ENCODE measurements at places on chromosomes 1 and 21.

DNA sequence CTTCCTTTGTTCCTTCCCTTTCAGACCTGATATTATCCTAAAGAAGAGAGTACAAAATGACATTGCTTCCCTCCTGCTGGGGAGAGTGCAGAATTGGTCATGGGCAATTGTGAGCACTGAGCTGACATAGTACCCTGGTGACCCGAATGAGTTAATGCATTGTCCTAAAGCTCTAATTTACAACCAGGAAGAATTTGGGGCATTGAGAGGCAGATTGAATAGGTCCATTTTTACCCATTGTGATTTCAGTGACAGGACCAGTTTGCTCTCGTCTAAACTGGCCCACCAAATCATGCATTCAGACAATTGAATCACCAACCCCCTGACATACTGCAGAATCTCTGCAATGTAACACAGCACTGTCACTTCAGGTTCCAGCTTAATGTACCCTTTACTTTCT is 497.4 kb downstream of the DPYD start:
- DNase-seq, result no peak

- no peak for DNase-seq
Observed at GRCh38 chr1:53160924-53161378, 18.5 kb upstream of the SLC1A7 start.

DNA sequence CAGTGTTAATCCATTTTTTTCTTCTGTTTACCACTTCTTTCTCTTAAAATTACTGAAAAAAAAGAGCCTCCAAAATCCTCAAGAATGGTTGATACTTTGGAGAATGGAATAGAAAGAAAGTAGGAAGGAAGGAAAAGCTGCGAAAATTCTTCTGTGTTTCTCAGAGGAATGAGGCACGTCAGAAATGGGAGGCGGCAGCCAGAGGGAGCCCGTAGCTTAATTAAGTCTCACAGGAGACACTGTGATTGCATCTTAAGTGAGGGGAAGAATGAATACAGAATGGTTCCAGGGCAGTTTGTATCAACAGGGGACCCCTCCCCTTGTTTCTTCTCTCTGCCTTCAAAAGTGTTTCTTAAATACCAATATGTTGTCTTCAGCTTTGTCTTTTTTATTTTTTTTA is 1099.5 kb downstream of the PLA2G4A start:
- peak; percentile 48 for DNase-seq

GRCh38 chr1:162676087-162676486 is 43.8 kb downstream of the DDR2 start:
- peak; percentile 61 for DNase-seq

DNA sequence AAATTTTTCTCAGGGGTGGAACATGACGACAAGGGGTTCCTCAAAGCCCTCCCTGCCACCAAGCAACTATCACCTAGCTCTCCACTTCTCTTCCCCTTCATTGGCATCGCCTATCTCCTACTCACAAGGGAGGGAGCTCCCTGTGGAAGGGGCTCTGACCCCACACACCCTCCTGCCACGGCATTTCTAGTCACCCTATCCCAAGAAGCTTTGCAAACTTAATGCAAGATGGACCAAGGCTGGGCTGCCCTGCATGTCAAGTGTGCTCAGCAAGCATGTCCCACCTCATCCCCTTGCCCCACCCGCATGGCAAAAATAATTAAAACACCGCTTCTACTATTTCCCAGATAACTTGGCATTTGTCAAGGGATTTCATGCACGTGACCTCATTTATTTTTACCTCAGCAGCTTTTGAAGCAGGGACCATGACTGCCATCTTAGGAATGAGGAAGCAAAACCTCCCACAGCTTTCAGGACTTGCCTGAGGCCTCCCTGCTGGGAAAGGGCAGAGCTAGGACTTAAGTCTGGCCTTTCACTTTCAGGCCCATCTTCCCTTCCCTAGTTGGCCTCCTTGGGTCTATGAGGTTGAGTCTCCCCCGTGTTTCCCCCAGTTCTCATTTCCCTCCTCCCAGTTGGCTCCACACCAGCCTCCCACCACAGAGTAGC is 161.3 kb downstream of the TSEN15 start:
- peak; percentile 85 for DNase-seq

- no peak for DNase-seq
Observed at GRCh38 chr1:217333939-217334338, 297.0 kb downstream of the GPATCH2 start.

- DNase-seq, result peak; percentile 64
Observed at GRCh38 chr1:199272139-199272544, 633.3 kb downstream of the PTPRC start.

DNA sequence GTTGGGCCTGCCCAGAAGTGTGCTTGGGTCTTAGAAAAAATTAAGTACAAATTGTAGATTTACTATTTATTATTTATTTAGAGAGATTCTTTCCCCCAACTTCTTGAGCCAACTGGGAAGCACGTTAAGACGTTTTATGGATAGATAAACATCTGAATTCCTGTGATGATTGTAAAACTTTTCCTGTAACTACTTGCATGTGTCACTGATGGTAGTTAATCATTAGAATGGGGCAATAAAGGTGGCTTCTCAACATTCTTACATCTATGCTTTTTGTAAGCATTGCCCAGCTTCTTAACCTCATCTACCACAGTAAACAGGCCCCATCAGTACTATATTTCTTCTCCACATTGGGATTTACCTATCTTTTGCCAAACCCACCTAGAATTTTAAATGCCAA is 559.8 kb downstream of the LMO4 start:
- no peak for DNase-seq

- DNase-seq, result no peak
Observed at GRCh38 chr1:185315445-185316071, 1.5 kb downstream of the IVNS1ABP start.

DNA sequence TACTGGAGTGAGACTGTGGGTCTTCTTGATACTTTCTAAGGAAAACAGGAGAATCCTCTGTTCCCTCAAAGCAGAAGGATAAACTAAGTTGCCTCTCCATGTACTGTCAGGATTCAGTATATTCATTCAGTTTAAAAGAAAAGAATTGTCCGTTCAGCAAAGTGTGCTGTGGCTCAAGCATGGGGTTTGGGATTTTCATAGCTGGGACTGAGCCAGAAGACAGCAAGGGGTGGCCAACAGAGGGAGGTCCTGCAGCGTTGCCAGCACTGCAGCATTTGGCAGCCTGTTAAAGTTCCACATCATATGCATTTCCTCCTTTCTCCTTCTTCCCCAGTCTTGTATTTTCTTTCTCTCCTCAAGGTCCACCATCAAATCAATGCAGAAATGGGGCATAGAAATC is 75.1 kb downstream of the DTL start:
- DNase-seq, result no peak

DNA sequence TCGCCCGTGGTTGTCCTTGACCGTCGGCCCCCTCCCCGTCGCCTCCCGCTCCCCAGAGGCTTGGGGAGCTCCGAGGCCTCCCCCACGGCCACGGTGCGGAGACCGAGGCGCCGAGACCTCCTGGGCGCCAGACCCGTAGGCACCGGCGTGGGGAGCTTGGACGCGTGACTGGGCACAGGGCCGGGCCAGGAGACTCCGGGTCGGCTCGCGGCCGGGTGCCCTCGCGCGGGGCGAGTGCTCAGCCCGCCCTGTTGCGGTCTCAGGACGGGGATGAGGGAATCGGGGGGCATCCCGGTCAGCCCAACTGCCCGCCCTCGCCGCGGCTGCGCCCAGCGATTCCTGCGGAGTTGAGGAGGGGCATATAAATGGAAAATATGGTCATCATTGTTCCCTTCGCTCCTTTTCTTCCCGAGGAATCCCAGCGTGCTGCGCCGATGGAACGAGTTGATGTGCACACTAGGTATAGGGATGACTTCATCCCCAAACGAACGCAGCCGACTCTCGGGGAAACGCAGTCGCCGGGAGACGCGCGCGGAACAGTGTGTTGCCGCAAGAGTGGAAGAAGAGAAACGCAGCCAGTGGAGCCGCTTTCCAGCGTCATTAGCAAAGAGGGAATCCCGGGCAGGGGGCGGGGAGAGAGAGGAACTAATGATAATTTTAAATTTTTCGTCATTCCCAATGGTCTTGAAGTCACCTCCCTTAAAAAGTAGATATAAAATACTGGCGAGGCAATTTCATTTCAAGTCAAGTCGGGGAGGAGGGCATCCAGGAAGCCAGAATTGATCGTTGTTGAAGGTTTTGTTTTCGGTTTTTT is 747 bp upstream of the ENAH start:
- peak; percentile 80 for DNase-seq

DNA sequence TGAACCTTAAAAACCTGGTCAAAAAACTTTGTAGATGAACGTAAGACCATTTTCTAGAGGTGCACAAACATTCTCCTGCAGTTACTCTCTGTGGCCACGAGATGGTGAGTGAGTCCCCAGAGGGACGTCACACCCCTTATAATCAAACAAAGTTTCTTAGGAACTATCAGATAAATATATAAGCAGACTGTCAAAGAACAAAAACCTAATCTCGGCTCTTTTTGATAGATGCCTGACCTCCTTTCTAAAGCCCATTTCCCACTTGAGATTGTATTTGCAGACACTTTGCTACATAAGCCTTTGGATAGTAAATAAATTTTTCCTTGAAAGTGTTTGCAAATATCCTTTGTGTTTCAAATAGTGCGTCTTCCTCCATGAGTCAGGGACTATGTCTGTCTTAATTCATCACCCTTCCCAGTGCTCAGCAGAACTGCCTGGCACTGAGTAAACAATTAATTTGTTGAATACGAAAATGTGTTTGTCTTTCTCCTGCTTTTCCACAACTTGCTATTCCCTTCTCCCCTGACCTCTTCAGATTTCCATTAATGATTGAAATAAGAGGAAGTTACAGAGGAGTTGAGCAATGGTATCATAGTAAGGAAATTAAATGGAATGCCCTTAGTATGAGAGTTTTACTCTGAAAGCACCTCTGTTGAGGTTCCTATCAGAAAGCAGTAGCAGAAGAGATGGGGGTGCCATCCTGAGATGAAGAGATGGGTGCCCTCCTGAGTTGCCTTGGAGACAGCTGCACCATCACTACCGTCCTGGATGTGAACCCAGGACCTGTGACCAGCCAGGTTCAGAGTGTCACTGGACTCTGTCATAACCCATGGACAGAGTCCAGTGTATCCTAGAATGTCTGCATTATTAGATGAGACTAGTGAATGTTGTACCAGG is 57.8 kb upstream of the RAVER2 start:
- peak; percentile 47 for DNase-seq

GRCh38 chr1:28458237-28459228 is 47.3 kb upstream of the RCC1 start:
- no peak for DNase-seq

GRCh38 chr1:182851825-182852224 is 12.7 kb downstream of the DHX9 start:
- no peak for DNase-seq

GRCh38 chr21:42218836-42219605 is at the start of gene ABCG1:
TSS of gene ABCG1 (plus strand) at chr21:42219140. CDS start at chr21:42219263, 123 bp downstream.
- no peak for DNase-seq

GRCh38 chr21:15776818-15777217 is 47.0 kb downstream of the USP25 start:
- no peak for DNase-seq

DNA sequence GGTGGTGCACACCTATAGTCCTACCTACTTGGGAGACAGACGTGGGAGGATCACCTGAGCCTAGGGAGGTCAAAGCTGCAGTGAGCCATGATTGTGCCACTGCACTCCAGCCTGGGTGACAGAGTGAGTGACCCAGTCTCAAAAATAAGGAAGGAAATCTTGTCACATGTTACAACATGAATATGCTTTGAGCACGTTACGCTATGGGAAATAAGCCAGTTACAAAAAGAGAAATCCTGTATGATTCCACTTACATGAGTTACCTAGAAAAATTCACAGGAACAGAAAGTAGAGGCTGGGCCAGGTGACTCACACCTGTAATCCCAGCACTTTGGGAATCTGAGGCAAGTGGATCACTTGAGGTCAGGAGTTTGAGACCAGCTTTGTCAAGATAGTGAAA is 6.7 kb upstream of the PADI6 start:
- no peak for DNase-seq

DNA sequence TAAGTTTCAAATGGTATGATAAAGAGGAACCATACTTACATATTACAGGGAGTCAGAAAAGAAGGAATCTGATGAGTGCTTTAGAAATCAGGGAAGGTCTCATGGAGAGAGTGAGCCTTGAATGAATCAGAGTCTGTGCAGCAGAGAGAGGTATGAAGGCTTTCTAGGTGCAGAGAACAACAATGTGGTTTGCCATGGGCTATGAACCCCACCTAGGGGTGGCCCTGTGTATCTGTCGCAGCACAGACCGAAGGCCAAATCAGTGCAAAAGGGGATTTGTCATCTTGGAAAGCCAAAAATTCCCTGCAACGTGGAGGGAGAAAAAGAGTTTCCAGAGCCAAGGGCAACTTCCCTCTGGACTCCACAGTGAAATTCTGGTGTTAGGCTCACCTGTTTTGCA is 3.5 kb downstream of the PAPPA2 start:
- no peak for DNase-seq

- no peak for DNase-seq
Observed at GRCh38 chr1:160711602-160712311, at the start of gene CD48. TSS of gene CD48 (minus strand) at chr1:160711822. CDS start at chr1:160711763, 59 bp downstream.

DNA sequence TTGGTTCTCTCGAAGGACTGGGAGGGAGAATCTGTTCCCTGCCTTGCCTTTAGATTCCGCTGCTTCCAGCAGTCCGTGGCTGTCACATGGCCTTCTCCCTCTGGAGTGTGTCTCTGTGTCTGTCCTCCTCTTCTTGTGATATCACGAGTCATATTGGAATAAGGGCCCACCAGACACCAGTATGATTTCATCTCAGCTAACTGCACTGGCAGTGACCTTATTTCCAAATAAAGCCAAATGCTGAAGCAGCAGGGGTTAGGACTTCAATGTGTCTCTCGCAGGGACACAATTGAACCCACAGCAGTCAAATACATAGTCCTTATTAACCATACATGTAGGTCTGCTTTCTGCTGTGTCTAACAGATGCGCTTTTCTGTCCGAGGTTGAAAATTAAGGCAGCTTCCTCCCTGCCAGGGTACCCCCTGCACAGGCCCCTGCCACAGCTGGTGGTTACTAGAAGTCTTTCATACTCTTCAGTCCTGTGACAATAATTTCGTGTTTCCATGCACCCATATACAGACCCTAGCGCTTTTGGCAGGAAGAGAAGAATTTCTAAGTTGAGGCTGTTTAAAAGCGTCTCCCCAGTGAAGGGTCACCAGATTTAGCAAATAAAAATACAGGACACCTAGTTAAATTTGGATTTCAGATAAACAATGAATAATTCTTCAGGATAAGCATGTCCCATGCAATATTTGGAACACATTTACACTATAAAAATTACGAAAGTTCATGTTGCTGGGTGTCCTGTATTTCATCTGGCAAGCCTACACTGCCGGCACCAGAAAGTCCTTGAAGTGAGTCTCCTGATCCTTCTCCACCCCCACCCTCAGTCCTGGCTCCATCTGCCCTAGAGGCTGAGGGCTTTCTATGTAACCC is 182.1 kb downstream of the ETS2 start:
- no peak for DNase-seq

GRCh38 chr1:14788080-14788479 is 189.6 kb downstream of the KAZN start:
- no peak for DNase-seq

- no peak for DNase-seq
Observed at GRCh38 chr1:32632829-32633228, 17.5 kb downstream of the ZBTB8OS start.

DNA sequence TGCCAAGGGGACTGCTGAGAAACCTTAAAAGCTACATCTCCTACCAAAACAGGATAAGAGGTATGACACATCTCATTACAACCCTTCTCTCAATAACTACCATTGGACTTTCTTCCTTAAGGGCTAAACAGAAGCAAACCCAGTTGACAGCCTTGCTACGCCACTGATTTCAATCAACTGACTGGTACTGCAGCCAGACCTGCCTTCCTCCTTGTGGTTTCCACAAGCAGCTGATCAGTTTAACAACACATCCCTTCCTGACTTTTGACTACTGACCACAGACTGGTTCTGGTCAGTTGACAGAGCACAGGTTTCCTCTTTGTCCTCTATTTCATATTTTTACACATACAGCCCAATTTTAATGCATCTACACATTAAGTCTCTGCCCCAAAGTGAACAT is 108.8 kb downstream of the ADAMTS1 start:
- DNase-seq, result no peak

Data from brain microvascular endothelial cell (primary cell).